T-helper 2 cell treated with Interferon-gamma antibody and Interleukin-4, amounts not matched to agents 5 μg/mL and 100 μg/mL, for 36 hours (primary cell): ENCODE measurements at places on chromosomes 6 and 20.

DNA sequence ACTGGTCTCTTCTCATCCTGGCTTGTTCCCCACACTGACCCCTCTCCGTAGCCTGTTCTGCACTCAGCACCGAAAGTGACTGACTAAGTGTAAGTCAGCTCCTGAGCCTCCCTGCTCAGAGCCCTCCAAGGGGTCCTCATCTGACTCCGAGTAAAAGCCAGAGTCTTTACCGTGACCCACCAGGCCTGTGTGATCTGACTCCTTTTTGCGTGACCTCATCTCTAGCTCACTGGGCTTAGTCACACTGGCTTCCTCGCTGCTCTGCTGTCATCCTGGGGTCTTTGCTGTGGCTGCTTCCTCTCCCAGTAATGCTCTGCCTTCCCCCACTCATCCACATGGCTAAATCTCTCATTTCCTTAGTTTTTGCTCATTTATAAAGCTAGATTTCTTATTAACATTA is 116.6 kb downstream of the PLCB4 start:
- no peak for DNase-seq

GRCh38 chr6:133288662-133289061 is 47.5 kb downstream of the EYA4 start:
- DNase-seq: no peak

DNA sequence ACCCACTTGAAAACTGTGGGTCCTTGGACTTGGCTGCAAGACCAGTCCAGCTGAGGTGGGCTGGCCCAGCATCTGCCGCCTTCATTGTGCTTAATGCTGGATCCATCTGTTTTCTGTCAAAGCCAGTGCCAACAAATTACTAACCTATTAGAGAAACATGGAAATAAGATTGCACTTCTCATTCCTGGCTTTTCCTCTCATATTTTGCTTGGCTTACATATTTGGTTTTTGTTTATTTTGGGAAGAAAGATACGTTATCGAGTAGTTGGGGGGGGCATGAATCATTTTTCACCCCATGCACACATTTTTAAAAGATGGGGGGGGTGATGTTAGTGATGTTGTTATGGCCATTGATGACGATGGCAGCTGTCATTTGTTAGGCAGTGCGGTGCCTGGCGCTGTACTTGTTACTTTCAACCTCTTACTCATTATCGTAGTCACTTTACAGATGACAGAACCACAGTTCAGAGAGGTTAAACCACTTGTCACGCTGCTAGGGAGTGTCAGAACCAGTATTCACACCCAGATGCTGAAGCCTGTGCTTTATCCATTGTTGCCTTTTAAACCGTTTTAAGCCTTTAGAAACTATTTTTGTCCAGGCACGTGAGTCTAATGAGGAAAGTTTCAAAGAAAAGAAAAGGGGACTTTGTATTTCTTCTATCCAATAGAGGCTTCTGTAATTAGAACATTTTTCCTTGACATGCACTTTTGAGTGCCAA is 180.0 kb downstream of the TMEM242 start:
- no peak for DNase-seq

GRCh38 chr6:113824411-113824810 is 32.7 kb upstream of the MARCKS start:
- DNase-seq: no peak
